DMS79 treated with DMSO at 0.1 percent for 48 hours (cell line): ENCODE measurements at places on chromosomes 2 and 18.
A peak's percentile ranks its signal among the peaks of the same experiment; 100 is the strongest.

DNA sequence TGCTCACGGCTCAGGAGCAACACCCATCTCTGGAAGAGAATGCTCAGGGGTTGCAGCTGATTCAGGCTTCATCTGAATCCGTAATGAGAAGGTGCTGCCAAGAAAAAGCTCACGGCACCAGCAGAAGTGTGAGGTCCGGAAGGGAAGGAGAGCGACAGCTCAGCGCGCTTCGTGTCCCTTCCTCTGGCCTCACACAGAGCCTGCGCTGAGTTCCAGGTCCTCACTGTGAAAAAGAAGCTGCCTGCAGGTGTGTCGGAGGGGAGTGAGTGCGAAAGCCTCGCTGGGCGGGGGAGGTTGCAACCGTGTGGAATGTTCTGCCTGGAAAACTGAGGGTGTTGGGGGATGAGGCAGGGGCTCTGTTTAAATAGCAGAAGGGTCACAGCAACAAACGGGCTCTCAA lies 76.2 kb upstream of the TWIST2 start:
- no peak for DNase-seq

DNA sequence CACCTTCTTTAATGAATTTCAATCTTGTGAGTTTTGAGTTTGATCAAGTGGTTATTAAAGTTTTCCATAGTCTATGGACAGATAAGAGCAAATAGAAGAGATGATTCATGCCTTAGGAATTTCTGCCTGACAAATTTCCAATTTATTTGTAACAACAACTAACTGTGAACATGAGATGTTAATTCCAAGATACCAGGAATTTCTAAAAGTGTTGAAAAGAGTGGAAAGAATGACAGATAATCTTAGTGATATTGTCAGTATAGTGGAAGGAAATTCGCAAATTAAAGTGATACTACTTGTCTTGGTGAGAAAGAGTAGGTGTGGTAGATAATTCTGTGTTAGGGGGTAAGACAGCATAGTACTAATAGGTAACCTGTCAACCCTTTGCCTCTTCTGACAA lies 82.4 kb downstream of the AGPS start:
- DNase-seq = no peak

DNA sequence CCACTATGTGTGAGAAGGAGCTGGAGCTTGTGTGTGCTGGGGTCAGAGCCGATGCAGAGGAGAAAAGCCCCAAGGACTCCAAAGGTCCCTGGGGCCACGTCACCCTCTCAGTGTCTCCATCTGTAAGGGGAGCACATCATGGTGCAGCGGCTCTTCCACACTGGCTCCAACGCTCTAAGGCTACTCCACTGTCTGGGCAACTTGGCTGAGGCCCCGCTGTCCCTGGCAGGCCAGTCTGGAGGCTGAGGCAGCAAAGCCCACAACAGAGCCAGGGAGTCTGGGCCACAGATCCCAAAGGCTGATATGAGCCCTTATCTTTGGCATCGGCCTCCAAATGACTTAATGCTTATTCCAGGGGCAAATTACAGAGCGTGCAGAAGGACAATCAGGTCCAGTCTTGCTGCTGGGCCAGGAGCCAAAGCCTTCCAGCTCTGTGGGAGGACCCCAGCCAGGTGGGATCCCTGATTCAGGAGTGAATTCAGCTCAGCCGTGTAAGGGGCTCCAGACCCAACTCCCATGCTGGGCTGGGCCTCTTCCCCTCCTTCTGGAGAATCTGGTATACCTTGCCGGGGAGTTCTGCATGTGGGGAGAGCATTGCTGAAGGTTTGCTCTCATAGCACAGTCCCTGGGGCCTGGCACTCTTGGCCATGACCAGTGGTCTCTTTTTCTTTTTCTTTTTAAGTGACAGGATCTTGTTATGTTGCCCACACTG lies 1.8 kb upstream of the DUSP2 start:
- peak; percentile 91 for DNase-seq

GRCh38 chr2:148922776-148923475 lies 47.9 kb downstream of the KIF5C start:
- DNase-seq = no peak

DNA sequence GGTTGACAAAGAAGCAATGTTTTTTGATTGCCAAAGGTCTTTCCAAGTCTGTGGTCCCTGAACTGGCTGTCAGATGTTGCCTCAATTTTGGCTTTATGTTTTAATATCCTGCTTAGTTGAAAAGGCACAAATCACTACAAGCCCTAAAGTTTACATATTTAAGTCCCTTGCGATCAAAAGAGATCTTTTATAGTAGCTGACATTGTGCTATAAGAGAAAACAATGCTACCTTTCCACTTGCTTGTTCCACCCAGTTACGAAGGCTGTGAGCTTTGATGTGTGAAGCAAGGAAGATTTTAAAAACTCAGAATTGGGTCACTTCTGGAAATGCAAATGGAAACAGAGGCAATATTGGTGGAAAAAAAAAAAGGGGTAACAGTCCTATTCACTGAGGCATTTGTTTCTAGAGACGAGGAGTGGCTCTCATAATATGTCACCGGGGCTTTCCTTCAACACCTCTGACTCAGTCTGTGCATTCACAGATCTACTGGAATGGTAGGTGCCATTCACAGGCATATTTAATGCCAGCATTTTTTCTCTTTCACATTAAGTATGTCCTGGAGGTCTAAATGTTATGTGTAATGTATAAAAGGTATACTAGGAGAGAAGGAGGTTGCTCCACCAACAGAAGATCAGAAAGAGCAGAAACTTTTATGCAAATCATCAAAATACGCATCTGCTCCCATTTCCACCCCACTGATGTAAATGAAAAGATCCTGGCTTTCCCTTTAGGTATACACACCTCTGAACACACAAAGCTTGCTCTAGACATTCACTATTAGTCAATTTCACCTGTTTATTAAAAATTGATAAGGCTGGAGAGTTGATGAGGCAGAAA lies 91.8 kb downstream of the TGIF1 start:
- DNase-seq = no peak
